ENCODE measurements at places on chromosomes 6 and 20.

DNA sequence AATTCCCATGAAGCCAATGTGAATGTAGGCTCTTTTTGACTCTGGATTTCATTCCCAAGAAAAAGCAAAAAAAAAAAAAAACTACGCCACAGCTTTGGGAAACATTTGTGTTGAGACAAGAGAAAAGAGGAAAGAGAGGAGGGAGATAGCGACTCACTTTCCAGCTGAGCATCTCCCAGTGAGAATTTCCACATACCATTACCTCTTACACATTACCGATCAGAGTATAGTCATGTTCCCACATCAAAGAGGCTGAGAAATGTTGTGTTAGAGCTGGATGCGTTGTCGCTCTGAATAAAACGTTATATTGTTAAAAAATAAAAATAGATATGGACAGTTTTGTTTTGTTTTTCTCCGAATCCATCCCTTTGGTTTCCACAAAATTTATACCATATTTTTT is 1019.3 kb upstream of the ADGRB3 start:
- no peak for DNase-seq

DNA sequence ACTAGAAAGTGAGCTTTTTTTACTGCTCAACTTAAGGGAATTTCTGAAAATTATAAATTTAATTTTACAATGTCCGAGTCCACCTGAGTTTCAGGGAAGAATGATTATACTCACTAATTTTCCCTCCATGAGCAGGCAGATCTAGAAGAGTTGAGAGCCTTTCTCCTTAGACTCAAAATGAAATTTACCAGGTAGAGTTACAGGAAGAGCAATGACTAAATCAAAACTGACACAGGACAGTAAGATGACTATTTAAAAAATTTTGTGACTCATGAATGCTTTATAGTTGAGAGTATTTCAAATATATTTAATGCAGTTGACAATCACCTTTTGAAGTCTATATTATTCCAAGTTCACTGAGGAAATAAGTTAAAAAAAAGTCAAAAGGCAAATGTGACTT is 198.1 kb upstream of the NRSN1 start:
- DNase-seq: no peak

DNA sequence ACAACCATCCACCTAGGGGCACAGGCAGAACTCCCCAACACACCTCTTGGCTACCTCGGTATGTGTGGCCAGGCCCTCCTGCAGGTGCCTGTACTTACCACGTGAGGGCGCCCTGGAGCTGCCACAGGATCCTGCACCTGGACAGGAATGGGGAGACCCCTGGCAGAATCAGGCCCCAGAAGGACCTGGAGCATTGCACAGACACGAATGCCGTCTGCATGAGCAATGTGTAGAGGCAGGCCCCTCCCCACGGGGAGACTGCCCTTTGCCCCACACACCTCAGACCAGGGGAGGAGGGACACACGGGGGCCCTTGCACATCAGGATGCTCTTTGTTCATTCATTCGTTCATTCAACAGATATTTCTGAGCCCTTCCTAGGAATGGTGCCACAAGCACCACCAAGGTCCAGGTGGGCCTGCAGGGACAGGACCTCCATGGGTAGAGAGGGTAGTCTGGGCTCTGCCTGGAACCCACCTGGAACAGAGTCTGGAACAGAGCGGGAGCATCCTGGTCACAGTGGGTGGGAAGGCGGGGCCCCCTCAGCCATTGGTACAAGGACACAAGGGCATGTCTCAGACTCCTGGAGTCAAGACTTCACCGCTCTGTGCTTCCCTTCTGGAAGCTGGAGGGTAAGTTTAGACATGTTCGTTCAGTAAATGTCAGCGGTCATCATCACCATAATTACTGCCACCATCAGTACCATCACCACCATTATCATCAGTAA is 32.3 kb downstream of the YTHDF1 start:
- DNase-seq: peak; percentile 37

- no peak for DNase-seq
These were observed 16.1 kb downstream of the GRM4 start for GRCh38 chr6:34129753-34130152.

- DNase-seq: no peak
These were observed 562.3 kb upstream of the POU3F2 start for GRCh38 chr6:98272060-98272459.
